ENCODE measurements at places on chromosomes 5 and 9.
A peak's percentile ranks its signal among the peaks of the same experiment; 100 is the strongest.

- DNase-seq, result peak; percentile 1
These were observed 387.1 kb downstream of the PDE4D start for GRCh38 chr5:59506285-59506877.

DNA sequence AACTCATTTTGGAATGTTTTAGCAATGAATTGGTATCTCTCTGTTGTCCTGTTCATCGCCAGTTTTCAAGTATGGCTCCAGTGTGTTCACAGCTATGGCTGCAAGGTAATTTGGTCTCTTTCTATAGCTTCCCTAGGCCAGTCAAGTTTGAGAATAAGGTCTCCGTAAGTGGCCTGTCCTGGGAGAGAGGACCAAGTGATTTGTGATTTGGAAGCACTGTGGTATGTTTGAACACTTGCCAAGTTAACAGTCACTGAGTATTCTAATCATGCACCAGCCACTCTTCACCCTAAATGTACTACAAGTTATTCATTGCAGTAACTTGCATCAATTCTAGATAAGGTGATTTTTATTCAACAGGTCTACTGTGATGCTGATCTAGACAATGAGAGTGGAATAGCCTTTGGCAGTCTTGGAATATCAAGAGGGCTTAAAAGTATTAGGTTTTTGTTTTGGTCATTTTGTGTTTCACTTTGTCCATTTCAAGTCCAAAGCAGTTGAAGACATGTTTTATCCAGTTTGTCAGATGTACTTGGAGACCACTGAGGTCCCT lies 41.1 kb downstream of the G3BP1 start:
- DNase-seq, result no peak

- no peak for DNase-seq
These were observed 6.2 kb upstream of the FCHSD1 start for GRCh38 chr5:141657404-141657803.

DNA sequence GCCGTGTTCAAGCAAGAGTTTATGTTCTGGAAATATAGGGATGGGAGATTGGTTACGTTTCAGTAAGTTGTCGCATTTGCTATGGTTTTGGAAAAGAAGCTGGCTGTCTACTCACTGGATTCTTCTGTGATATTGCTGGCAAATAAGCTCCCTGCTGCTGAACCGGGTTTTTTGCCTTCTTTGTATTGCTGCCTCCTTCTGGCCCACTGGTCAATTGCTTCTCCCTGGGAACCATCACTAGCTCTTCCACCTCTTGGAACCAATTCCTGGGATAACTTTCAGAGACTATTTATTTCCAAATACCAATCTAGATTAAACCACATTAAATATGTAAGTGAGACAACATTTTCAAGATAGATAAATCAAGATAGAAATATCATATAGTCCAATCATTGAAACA lies 43.0 kb downstream of the NUDT12 start:
- DNase-seq, result no peak

GRCh38 chr5:142006363-142007236 lies 6.2 kb downstream of the GNPDA1 start:
- no peak for DNase-seq

GRCh38 chr9:125525921-125526631 lies 180.9 kb downstream of the MAPKAP1 start:
- no peak for DNase-seq

DNA sequence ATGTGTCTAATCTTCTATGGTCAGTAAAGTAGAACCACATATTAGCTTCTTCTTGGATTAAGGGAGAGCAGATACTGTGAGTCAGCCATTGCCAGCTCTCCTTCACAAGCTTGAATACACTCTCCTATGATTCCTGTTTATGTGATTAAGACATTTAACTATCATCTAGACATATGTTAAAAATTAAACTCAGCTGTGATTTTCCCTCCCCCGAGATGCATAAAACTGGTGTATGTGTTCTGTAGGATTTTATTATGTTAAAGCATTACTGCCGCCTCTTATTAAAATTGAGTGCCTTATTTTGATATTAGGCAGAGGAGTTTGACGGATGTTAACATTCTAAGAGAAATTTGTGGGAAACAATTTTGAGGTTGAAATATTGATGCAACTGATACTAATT lies 114.6 kb downstream of the ACTBL2 start:
- DNase-seq, result no peak

GRCh38 chr9:123894822-123895221 lies 35.1 kb downstream of the DENND1A start:
- no peak for DNase-seq

- DNase-seq, result no peak
These were observed 478.5 kb upstream of the SMARCA2 start for GRCh38 chr9:1536522-1537170.

GRCh38 chr5:158039911-158040347 lies 181.0 kb upstream of the CLINT1 start:
- no peak for DNase-seq

DNA sequence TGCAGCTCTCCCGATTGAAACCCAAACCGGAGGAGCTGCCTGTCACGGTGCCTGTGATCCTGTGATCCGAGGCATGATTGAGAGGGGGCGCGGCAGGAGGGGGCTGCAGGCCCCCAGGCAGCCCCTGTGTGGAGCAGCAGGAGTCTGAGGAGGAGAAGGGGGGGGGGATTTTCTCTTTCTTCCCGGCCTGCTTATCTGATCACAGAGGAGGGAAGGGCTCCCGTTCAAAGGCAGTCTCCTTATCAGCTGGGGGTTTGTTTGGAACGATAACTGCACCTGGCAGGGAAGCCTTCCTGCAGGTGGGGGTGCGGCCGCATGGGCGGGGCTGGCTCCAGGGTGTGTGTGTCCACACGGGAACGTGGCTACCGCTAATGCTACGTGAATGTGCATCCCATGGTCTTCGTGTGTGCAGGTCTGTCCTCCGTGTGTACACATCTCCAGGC lies 38.4 kb downstream of the LMX1B start:
- DNase-seq, result no peak

DNA sequence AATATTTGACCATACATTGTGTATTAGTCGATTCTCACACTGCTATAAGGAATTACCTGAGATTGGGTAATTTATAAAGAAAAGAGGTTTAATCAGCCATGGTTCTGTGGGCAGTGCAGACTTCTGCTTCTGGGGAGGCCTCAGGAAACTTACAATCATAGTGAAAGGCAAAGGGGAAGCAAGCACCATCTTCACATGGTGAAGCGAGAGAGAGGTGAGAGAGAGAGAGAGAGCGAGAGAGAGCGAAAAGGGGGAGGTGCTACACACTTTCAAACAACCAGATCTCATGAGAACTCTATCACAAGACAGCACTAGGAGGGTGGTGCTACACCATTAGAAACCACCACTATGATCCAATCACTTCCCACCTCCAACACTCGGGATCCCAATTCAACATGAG lies 4.1 kb upstream of the GRAMD2B start:
- DNase-seq, result no peak

DNA sequence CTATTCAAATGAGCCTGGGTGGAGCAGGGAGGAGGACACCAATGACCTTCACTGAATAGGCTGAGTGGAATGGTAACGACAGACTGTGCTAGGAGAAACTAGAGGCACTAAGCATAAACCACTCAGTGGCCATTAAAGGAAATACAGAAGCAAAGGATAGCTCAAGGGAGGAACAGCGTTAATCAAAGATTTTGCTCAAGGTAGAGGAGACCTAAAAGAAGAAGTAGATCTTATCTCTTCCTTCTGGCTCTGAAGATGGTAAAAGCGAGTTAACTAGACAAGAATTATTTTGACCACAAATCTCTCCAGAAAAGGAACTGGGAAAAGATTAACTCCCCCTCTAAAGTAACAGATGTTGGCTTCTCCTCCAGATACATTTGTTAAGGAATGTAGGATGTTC lies 299.6 kb downstream of the EPB41L4A start:
- DNase-seq, result no peak
